ENCODE measurements at places on chromosomes 6 and 20.

DNA sequence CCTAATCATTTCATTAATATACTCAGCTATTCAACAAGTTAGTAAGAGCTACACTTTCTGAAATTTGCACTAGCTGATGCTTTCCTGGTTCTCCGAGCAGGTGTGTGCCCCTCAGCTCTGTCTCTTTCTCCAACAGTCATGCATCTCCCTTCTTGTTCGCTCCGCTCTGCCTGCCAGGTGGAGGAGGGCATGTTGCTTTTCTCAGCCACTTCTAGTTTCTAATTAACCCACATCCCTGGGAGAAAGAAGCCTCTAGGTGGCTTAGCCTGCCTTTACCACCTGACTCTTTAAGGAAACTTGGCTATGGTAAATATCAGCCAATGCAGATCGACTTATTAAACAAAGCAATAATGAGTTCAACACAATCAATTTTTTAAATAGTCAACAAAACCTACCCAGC lies 34.2 kb downstream of the LRFN2 start:
- no peak for DNase-seq

DNA sequence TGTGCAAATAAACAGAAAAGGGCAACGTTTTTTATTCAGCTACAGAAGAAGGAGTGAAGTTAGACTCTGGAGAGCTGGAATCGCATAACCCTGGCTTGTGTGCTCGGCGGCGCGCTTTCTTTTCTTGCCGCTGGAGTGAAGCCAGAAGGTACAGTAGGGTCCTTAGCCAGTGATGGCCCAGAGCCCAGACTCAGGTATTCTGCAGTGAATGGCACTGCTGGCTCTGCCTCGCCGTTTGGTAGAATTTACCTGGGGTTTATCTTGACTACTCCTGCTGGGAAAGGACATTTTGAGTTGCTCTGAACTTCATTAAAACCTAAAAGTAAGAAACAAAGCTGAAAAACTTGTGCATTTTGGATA lies 56.9 kb upstream of the TIAM2 start:
- no peak for DNase-seq

GRCh38 chr20:37389844-37390275 lies 43.9 kb downstream of the SRC start:
- DNase-seq: no peak

GRCh38 chr6:75386050-75386770 lies 101.6 kb upstream of the TMEM30A start:
- DNase-seq: no peak

DNA sequence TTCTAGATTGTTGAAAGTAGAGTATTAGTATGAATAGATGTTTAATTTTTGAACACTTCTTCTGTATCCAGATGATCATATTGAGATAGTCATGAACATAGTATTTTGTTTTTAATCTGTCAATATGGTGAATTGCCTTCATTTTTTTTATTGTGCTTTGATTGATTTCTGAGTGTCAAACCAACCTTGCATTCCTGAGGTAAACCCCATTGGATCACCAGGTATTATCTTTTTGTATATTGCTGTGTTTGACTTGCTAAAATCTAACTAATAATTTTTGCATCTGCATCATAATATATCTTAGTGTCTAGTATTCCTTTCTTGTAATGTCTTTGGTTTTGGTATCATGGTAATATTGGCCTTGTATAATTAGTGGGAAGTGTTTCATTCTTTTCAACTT lies 25.5 kb downstream of the SERPINB1 start:
- DNase-seq: no peak
